ENCODE measurements at places on chromosomes 5 and 9.

DNA sequence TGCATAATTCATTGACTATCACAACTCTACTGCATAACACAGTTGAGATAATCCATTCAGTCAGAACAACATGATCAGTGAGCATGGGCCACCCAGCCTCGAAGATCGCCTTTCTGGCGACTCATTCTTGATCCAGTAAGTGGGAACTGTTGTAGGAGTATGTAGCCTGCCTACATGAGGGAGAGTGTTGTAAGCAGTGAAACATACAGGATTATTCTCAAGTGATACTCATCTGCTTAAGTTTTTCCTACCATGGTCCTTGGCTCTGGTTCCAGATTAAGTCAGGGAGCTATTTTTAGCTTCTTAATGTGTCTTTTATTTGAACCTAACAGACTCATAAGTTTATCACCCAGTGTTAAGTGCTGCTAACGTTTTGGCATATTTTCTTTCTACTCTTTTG, 44.0 kb downstream of the TNPO1 start:
- DNase-seq, result peak; percentile 38

DNA sequence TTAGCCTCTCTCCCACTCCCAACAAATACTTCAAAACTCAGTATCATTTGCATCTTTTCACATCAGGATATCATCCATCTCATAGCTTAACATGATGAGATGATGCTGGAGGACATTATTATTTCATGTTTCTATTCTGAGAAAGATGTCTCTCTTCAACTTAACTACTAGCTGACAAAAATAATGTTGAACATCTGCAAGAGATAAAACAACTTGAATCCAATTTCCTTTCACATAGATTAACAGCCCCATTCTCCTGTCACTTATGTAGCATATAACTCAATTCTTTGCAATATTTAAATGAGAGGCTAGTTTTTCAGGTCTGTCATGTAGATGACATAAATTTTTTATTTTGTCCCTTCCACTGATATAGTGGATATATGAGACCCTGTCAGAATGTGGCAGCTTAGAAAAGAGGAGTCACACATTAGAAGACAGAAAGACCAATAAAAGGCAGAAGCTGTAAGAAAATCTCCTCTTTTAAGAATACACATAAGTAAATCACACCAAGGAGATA, 239.2 kb upstream of the KIF2A start:
- no peak for DNase-seq

DNA sequence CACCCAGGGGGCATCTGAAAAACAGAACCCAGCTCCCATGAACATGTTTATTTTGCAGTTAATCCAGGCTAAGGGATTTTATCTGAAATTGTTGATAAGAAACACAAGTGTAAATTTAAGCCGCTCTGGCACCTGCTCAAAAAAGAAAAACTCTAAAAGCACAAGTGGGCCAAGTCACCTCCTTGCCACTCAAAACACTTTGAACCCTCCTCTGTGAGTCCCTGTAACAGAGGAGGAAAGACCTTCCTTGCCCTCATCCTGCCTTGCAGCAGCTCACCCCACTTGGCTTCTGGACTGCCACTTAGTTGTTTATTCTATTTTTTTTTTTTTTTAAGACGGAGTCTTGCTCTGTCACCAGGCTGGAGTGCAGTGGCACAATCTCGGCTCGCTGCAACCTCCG, 39.5 kb downstream of the FAM78A start:
- no peak for DNase-seq

DNA sequence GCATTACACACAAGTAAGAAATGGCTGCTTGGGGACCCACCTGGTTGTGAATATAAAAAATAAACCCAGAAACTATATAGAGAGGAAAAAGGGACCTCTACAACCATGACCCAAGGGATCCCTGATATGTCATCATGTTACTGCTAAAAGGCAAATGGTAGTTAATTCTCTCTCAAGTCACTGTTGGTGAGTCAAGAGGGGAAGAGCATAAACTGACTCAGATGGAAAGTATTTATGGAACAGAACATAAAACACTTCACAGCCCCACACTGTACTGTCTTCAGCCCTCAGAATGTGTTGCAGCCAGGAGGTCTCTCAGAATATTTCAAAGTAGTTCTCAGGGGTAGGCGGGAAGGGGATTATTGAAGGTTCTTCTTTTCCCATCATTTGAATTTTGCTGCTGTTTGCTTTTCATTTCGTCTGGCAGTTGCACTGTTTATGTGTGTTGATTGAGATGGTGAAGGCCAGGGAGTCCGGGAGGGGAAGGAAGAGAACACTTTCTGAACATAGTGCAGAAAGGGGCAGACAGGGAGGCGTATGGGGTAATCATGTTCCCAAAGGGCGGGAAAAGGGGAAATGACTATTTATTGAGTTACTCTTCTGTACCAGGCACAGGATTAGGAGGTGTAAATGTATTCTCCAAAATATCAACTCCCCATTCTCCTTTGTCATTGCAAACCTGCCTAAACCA, 85.5 kb downstream of the TEK start:
- DNase-seq, result peak; percentile 71

GRCh38 chr5:37045703-37046102, 169.1 kb downstream of the NIPBL start:
- DNase-seq, result no peak

- DNase-seq, result peak; percentile 84
These were observed 25.2 kb downstream of the SLC28A3 start for GRCh38 chr9:84315278-84315877.

DNA sequence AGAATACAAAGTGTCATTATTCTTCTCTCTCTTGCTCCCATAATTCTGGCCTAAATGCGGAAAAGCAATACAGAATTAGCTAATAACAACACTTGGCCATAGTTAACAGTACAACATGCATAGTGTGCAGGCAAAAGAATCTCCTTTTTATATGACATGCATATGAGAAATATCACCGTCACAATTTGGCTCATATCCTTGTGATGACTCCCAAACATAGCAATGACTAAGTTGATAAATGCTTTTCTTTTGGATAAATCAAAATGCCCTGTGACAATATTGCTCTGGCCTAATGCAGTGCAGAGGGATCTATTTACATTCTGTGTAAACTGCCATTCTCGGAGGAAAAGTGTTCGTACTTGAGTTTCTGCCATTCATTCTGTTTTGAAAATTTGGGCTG, 121.9 kb upstream of the GHR start:
- no peak for DNase-seq

GRCh38 chr5:42760426-42760825, 3.8 kb downstream of the CCDC152 start:
- no peak for DNase-seq

DNA sequence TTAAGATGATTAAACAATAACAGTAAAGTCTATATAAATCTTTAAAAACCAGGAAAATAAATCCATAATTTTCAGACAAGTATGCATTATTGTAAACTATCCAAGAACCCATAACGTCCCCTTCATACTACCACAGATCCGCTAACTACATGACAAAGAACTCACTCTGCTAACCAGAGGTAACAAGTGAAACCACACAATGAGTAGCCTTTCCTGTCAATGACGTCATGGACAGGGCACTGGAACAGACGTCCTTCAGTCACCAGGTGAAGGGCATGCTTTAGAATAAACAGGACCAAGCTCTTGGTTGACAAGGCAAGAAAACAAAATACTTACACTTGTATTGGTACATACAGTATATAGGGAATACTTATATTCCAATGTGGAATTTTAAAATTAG, 45.2 kb downstream of the RNF130 start:
- peak; percentile 82 for DNase-seq

- no peak for DNase-seq
These were observed 93.6 kb downstream of the COL23A1 start for GRCh38 chr5:178496642-178497041.

- peak; percentile 37 for DNase-seq
These were observed 132.3 kb downstream of the ADAMTSL1 start for GRCh38 chr9:18606281-18606680.

All from astrocyte of the hippocampus (primary cell).